EL (cell line): ENCODE measurements at places on chromosomes 11 and 22.

DNA sequence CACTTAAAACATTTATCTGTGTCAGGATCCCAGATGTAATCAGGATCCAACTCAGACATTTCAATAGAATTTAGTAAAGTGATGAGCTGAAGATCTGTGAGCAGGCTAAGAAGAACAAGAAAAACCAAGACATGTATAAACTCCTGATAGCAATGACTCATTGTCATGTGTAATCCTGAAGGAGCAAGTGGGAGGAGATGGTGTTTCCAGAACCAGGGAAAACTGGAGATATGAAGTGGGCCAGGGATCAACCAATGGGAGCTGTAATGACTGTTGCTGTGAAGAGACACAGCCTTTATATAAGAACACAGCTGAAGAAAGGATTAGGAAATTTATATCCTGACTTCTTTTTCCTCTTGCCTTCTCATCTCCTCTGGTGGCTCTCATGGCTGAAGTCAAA, 682.5 kb upstream of the ARHGAP42 start:
- no peak for DNase-seq

- peak; percentile 37 for DNase-seq
These were observed 852 bp downstream of the TRAF6 start for GRCh38 chr11:36509201-36509639.

DNA sequence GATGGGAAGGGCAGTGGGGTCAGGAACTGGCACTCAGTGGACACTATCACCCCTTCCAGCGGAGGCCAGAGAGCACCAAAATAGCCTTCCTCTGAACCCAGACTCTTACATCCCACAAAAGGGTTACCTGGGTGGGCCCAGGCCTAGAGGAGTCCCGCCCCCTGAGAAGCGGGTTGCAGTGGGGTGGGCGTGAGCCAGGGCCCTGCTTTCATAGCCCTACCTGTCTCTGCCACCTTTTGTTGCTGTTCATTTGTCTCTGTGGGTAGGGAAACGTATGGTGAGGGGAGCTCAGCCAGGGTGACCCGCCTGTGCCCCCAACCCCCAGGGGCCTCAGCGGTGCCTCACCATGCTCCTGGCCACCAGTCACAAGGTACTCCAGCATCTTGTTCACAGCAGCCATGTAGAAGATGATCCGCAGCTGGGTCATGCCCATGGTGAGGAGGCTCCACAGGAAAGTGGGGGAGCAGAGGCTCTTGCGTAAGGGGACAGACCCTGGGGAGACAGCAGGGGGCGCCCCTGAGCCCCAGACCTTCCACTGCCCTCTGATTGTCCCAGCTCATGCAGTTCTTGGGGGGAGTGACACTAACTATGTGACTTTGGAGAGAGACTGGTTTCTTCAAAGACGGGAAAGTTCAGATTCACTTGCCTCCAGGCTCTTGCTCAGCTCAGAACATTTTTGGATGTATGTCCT, 24.0 kb downstream of the SLC43A1 start:
- peak; percentile 44 for DNase-seq

- peak; percentile 92 for DNase-seq
These were observed 13.9 kb downstream of the SLC35E4 start for GRCh38 chr22:30649430-30650007.

- no peak for DNase-seq
These were observed 103.2 kb downstream of the ETS1 start for GRCh38 chr11:128484172-128484571.
